ENCODE measurements at places on chromosomes 3 and 15. TPM values are rescaled to one million over a fixed set of nuclear protein-coding genes. Genes with fewer than 3 reads are reported as not detected.

The RAD18 gene
- 4.7 TPM for polyA plus RNA-seq

The FBXO40 gene
- 3.4 TPM for polyA plus RNA-seq

The CHL1 gene
- polyA plus RNA-seq = 2.2 TPM

The RTP3 gene
- polyA plus RNA-seq = 0.14 TPM

The TMOD3 gene
- polyA plus RNA-seq = 13.3 TPM

The GLDN gene
- polyA plus RNA-seq = 0.43 TPM

DNA sequence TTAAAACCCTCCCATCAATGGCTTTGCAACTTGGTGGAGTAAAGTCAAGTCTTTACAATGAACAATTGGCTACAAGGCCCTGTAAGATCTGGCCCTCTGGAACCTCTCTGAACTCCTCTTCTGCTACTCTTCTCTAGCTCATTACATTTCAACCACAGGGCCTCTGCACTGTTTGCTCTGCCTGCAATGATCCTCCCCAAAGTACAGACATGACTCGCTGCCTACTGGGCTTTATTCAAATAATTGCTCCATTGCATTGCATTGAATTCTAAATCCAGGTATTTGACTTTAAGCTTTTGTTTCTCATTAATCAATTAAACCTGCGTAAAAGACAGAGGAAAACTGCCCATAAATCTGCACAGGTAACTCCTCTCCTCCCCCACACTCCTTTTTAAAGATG, 96.7 kb downstream of the CD47 start:
- DNase-seq = no peak

- no peak for DNase-seq
These were observed 86.9 kb downstream of the CDIN1 start for GRCh38 chr15:36666228-36666905.

DNA sequence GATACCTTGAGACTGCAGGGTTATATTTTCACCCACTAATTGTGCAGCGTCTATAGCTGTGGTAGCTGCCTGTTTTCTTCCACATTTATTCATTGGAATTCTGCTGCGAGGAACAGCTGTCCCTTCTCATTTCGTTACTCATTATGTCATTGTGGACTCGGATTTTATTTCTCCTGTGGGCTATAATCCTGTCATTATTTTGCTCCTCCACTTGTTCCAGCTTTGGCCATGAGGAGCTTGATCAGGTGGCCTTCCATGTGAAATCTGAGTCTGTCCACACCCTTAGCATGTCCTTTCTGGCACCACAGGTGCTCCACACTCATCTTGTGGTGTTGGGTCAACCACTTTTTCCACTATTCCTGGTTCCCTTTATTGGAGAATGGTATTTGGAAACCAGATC, 14.8 kb downstream of the LYSMD4 start:
- DNase-seq = no peak

GRCh38 chr15:69910514-69910913, 187.2 kb downstream of the TLE3 start:
- DNase-seq = no peak

DNA sequence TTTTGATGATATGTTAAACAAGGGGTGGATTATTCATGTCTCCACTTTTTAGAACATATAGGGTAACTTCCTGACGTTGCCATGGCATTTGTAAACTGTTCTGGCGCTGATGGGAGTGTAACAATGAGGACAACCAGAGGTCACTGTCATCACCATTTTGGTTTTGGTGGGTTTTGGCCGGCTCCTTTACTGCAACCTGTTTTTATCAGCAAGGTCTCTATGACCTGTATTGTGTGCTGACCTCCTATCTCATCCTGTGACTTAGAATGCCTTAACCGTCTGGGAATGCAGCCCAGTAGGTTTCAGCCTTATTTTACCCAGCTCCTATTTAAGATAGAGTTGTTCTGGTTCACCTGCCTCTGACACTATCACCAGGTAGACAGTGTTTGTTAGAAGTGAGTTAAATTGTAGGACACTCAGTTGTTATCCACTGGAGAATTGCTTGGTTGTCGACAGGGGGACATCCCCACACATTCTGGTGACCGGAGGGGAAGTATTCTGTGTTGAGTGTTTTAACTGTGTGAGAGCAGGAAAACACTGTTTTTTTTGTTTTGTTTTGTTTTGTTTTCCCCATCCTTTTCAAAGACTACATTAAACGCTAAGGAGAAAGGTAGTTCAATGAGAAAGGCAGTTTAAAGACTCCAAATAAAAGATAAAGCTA, 36.9 kb upstream of the SKIL start:
- DNase-seq = no peak

DNA sequence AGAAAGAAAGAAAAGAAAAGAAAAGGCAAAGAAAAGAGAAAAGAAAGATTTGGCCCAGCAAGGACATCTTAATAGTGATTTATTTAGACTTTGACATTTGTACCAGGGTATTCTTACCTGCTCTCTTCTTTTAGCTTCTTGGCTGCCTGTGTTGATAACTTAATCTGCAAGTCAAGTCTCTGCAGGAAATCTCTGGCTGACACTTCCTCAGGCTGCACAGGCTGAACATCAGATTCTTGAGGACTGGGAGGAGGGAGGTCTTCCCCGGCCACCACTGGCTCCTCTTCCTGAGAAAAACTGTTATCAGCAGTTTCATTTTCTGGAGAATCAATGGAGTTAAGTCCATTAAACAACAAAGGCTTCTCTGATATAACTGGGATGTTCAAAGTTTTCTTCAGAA, 12.8 kb downstream of the LYSMD2 start:
- DNase-seq = no peak

DNA sequence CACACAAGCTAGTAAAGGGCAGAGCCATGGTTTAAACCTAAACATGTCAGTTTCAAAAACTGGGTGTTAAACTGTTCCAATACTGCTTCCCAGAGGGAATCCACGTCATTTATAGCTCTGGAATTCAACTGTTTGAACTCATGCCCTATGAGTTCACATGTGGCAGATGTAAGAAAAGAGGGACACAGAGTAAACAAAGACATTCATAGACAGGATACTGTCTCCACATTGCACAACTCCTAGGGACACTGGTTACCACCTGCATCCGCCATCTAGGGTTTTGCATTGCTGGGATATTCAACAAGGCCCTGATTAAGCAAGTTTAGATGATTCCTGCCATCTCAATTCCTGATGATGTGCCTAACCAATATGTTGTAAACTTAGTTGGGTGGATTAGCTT, 134.1 kb upstream of the COL8A1 start:
- no peak for DNase-seq

DNA sequence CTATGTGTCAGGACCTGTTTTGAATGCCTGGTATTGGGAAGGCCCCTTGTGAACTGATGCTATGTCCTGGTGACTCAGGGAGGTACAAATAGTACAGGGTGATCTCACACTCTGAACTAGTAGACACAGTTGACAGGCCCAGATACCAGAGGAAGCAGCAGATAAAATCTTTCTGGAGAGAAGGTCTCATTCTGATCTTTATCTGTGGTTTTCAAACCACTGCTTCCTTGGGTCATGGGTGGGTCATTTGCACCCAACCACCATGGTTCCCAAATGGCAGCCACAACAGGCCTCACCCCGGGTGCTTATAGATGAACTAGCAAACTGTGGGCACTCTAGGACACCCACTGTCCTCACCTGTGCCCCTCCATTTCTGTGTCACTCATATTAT, 43.4 kb downstream of the PXYLP1 start:
- DNase-seq = no peak

Data from forelimb muscle (tissue), 1 donor.